ENCODE measurements at places on chromosomes 11 and 22.

DNA sequence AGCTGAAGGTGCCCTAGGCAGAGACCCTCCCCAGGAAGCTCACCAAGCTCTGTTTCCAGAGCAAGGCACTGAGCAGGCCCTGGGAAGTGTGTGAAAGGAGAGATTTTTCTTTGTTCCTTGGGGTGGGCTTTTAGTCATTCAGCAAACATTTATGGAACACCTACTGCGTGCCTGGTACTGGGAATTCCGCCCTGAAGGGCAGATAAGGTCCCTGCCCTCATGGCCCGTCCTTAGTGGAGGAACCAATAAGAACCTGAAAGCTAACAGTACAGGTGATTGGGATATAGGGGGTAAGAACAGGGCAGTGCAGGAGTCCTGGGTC is 3.9 kb downstream of the TMEM134 start:
- DNase-seq, result no peak

GRCh38 chr11:69277074-69277809 is 16.7 kb upstream of the MYEOV start:
- peak; percentile 74 for DNase-seq

GRCh38 chr11:20351136-20351535 is 12.4 kb upstream of the HTATIP2 start:
- DNase-seq, result no peak

GRCh38 chr11:95682552-95682951 is 107.0 kb downstream of the FAM76B start:
- DNase-seq, result no peak

- DNase-seq, result no peak
Measured at GRCh38 chr11:8586805-8587204, 7.2 kb downstream of the STK33 start.

DNA sequence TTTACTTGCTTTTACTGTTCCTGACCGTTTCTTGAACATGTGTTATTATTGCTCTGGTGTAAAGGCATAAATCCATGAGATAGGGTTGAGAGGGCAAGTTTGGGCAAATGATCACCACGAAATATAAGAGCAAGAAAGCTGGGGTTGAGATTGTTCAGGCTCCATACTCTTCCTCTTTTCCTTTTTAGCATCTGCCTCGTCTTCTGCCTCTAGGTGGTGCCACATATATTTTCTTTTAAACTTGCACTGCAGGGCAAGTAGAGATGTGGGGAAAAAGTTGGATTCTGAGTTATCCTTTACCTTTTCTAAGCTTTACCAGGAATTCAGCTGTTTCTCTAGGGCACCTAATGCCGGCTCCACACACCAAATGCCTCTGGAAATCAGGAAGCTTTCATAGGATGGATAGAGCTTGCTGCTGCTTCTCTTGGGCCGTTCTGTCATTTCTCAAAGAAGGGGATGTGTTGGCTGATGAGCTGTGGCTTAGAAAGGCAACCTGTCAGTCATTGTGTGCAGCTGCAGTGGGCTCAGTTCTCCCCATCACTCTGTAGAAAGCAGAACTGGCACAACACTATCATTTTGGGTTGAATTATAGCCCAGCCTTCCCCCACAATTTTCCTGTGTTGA is 98.2 kb downstream of the LDLRAD3 start:
- DNase-seq, result no peak
